ENCODE measurements at places on chromosomes 3 and 15.

GRCh38 chr3:149783576-149783975 is 8.8 kb downstream of the ANKUB1 start:
- DNase-seq = peak; percentile 16

DNA sequence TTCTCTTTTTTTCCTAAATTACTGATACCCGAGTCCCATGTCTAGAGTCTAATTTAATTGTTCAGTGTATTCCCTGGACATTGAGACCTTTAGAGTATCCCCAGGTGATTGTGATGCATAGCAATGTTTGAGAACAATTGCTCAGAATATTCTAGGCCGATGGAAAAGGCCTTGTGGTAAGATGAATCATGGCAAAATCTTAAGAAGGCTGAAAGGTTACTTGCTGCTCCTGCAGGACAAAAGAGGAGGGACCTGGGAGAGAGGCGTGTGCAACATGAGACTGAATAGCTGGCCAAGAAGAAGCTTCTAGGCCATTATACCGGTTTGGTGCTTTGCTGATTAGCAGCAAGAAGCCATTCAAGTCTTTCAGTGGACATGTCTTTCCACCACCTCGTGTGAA is 256.6 kb downstream of the ROBO2 start:
- no peak for DNase-seq

GRCh38 chr15:101262551-101262950 is 10.7 kb upstream of the CHSY1 start:
- DNase-seq = no peak

DNA sequence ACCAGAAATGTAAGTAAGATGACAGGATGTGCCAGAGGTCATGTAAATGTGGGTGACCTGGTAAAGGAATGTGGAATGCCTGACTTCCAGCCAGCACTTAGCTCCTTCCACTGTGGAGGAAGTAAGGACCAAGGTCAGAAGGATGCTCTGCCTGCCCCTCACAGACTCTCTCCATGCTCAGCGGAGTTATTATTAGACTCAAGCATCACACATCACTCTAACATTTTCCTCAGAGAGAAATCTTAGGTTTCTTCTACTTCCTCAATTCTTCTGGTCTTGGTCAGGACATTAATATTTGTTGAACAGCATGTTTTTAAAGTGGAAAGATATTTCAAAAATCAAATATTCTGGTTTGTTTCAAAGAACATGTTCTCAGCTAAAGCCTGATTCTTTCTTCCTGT is 231.4 kb upstream of the WNT5A start:
- DNase-seq = no peak

DNA sequence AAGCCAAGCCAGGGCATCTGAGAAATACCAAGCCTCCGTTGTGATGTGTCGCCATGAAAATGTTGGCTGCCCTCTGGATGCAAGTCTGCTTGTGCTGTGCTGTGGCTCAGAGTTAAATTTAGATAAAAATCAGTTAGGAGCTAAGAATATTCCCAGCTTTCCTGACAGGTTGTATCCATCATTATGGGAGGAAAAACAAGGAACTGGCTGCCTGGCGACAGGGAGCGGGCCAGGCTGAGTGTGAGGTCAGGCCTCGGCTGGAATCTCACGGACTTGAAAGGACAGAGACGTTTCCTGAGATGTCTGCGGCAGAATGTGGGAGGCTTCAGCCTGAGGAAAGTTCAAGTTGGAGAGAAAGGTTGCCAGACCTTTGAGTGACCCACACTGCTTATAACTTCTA is 213.8 kb downstream of the THSD4 start:
- DNase-seq = no peak

DNA sequence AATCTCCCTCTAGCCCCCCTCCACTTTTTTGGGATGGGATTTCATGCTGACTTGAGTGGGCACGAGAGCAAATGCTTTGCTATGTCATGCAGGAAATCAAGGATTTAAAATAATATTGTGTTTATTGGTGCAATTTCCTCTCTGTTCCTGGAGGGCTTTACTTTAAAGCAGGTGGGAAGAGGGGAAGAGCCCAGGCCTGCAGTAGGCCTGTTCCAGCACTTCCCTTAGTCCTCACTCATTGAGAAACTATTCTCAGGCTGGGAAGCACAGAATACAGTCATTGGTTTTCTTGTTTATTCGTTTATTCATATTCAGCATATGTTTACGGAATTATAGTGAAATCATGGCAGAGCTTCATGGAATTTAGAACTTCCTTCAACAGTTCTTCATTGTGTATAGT is 41.7 kb upstream of the SPSB4 start:
- DNase-seq = no peak

DNA sequence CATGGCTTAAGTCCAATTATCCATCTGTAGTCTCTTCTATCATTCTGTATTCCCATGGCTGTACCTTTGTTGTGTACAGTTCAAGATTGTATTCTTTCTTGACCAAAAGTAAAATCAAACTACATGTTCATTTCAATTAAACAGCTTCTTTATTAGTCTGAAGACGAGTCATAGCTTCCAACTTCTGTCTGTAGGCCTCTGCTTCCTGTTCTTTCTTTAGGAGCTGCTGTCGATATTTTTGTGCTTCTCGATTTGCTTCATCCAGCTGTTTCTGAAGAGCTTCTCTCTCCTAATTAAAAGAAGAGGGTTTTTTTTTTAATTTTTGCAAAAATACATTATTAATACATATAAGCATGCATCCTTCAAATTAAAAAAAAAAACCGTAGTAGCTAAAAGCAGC is 13.0 kb upstream of the HDC start:
- DNase-seq = no peak

- no peak for DNase-seq
Measured at GRCh38 chr15:75584121-75584520, 5.0 kb upstream of the PTPN9 start.

DNA sequence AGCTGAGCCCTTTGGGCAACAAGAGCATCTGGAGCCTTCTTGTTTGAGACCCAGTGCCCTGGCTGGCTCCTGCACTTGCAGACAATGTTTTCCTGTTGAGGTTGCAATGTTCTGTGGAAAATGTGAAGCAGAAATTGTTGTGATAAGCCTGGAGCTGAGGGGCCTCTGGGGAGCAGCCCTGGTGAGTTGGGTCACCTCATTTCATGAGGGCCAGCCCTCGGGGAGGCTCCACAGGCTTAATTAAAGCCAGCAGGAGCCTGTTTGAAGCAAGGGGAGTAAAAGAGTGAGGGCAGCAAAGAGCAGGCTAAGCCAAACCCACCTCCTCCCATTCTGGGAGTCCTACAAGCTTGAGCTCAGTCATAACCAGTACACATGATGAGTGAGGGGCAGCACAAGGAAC is 154.3 kb downstream of the ALDH1A2 start:
- DNase-seq = peak; percentile 2

DNA sequence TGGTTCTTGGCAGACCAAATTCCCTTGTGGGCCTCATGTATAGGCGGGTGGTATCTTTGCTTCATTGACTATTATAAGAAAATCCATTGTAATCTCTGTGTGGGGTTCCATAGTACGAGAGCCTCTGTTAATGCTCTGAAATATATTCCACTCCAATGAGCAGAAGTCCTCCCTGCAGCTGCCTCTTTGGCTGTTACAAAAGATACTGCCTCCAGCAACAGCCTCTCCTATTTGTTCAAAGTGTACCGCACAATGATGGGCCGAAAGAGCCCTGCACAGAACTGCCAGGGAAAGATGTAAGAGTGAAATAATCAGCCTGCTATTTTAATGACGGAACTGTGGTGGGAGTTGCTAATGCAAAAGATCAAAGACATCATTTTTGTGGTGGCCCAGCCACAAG is 48.9 kb downstream of the GRK7 start:
- no peak for DNase-seq

- DNase-seq = no peak
Measured at GRCh38 chr3:146712806-146713205, 107.7 kb upstream of the PLSCR5 start.

GRCh38 chr3:185552358-185552877 is at the start of gene LIPH:
Gene LIPH, minus strand, starts transcription at chr3:185552588. Its CDS starts 117 bp downstream, at chr3:185552471.
- no peak for DNase-seq

GRCh38 chr3:53806182-53807116 is 39.8 kb downstream of the CHDH start:
- DNase-seq = peak; percentile 25

DNA sequence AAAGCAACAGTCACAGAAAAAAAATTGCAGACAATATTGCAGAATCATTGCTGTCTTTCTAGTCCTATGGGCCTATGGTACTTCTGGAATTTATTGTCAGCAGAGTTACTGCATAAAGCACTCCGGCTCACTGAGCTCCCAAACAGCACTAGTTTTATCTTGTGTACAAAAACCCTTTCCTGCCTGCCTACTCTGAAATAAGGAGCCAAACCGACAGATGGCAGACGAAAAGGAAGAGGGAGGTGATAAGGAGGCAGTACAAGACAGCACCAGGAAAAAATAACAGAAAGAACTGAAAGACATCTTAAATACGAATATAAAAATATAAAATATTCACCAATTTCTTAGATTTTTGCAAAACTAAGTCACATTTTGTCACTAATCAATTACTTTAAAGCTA is 15.6 kb downstream of the HERC1 start:
- DNase-seq = no peak

DNA sequence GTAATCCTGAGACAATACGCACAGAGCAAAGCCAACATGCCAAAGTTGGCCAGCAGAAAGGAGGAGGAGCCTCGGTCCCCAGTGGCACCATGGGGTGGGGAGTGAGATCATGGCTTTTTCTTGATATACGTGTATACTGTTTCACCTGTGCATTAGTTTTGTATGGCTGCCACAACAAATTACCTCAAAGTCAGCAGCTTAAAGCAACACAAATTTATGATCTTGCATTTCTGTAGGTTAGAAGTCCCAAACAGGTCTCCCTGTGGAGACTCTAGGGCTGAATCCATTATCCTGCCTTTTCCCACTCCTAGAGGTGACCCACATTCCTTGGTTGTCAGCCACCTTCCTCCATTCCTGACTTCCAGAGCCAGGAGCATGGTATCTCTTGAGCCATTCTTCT is 176.9 kb upstream of the NSMCE3 start:
- DNase-seq = no peak

DNA sequence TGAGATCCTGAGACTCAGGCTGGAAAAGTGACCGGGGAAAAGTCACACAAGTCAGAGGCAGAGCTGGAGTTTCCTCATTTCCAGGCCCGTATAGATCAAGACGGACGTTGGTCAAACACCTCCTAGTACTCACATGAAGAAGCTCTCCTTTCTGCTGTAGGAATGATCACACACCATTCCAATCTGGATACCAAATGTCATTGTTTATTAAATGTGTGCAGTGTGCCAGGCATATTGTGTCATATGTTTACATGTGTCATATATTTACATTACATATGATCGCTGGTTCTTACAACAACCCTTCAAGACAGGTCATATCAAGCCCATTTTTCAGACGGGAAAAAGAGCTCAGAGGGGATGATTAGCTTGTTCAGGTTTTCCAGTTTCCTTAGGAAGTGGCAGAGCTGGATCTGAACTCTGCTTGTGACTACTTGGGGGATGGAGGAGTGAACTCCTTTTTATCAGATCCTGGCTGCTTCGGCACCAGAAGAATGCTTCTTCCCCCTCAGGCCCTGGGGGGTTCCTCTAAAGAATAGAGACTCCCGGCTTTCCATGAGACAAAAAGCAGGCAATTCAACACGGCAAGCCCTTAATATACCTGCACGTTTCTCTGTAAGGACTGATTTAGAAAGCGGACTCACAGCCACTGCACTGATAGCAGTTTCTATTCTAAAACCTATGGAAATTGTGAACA is 41.9 kb downstream of the FAM43A start:
- DNase-seq = no peak

DNA sequence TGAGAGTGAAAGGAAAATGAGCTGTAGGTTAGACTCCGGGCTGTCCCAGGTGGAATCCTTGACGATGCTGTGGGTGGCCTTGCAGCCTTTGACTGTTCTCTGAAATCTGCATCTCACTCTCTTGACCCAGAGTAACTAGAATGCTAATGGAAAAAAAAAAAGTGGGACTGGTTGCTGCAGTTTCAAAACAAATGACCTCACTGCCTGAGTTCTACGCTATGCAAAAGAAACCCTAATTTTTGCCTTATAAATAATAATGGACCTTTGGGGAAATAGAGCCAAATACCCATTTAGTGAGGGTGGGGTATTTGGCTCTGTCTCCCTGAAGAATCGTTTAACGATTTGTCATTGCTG is 309.7 kb upstream of the C2CD4B start:
- DNase-seq = no peak

DNA sequence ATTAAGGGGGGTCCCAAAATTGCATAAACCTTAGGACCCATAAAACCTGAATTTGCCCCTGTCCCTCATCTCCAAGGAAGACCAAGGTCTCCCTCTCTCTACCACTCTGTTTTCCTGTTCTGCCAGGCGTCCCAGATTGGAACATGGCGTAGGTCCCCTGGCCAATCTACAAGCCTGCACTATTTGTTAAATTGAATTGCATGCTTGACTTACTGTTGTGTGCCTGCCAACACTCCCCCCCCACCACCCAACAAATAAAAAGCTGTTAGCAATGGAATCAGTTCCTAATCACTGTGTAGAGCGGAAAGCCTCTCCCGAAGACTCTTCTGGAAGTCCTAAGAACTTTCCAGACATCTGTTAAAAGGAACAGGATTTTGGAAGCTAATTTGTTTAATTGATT is 11.7 kb downstream of the CTXND1 start:
- DNase-seq = no peak

DNA sequence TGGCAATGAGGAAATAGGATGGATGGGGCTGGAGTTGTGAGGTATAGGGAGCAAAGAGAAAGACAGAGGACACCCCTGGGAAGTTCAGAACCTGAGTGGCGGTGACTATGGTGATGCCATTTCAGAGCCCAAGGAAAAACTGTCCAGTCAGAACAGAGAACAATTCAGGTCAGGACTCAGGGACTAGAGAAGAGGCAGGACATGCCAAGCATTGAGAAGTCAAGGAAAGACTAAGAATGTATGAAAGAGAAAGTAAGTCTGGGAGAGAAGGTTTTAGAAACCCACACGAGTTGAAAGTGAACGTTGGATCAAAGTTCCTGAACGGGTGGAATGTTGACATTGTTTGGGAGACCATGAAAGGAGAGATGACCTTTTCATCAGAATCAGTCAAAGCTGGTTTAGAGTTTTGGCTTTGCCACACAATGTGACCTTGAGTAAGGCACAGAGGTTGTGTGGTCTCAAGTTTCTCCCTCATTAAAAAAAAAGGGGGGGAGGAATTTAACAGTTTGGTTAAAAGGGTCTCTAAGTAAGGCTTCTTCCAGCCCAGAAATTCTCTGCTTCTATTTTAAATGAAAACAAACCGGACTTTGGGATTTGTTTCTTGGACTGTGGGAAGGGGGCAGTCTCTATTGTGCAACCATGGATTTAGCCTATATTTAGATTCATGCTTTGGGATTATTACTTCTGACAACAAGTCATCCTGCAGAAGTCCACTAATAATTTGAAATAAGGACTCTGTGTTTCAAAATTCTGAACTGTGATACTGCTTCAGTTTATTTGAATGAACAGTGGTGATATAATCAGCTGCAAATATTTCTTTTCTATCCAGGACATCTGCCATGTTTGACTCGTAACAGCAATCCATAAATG is 315.9 kb upstream of the TBL1XR1 start:
- peak; percentile 65 for DNase-seq

- no peak for DNase-seq
Measured at GRCh38 chr15:93185796-93186195, 96.8 kb upstream of the RGMA start.

- no peak for DNase-seq
Measured at GRCh38 chr3:193775421-193776077, 182.5 kb downstream of the OPA1 start.

GRCh38 chr15:83305704-83306291 is 21.3 kb upstream of the BNC1 start:
- no peak for DNase-seq

- no peak for DNase-seq
Measured at GRCh38 chr3:67774676-67775075, 120.3 kb upstream of the SUCLG2 start.

- no peak for DNase-seq
Measured at GRCh38 chr3:173870976-173871375, 473.4 kb downstream of the NLGN1 start.
